Renal pelvis (tissue), 12 donors: ENCODE measurements at places on chromosomes 13 and 19.

DNA sequence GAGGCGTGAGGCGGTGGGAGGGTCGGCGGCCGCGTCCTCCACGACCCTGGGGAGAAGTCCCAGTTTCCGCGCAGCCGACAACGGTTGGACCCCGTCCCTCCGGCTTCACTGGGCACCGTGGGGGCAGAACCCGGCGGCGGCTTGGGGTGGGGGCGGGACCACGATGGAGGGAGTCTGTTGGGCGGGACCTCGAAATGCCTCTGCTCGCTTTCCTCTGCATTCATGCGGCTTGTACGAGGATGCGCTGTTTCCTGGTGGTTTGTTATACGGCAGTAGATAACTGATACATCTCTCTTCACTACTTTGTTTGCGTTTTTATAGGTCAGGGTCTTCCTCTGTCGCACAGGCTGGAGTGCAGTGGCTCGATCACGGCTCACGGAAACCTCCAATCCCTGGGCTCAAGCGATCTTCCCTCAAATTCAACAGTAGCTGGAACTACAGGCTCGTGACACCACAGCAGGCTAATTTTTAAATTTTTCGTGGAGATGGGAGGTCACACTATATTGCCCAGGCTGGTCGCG lies 24.6 kb upstream of the ZNF846 start:
- no peak for DNase-seq

- no peak for DNase-seq
These were observed 297.4 kb upstream of the SGCG start for GRCh38 chr13:22883262-22883840.

- DNase-seq: peak; percentile 48
These were observed 350.4 kb downstream of the MTUS2 start for GRCh38 chr13:29170436-29171082.

- no peak for DNase-seq
These were observed 115.2 kb downstream of the TNFRSF19 start for GRCh38 chr13:23685416-23685815.

GRCh38 chr19:19256072-19256969 lies 16.8 kb downstream of the TM6SF2 start:
- no peak for DNase-seq

GRCh38 chr13:27969082-27969865 lies at the start of gene CDX2:
Gene CDX2 (minus strand): TSS chr13:27969315. CDS start chr13:27969006, 309 bp downstream.
- no peak for DNase-seq

GRCh38 chr19:808423-808775 lies 11.1 kb downstream of the PTBP1 start:
- DNase-seq: no peak

DNA sequence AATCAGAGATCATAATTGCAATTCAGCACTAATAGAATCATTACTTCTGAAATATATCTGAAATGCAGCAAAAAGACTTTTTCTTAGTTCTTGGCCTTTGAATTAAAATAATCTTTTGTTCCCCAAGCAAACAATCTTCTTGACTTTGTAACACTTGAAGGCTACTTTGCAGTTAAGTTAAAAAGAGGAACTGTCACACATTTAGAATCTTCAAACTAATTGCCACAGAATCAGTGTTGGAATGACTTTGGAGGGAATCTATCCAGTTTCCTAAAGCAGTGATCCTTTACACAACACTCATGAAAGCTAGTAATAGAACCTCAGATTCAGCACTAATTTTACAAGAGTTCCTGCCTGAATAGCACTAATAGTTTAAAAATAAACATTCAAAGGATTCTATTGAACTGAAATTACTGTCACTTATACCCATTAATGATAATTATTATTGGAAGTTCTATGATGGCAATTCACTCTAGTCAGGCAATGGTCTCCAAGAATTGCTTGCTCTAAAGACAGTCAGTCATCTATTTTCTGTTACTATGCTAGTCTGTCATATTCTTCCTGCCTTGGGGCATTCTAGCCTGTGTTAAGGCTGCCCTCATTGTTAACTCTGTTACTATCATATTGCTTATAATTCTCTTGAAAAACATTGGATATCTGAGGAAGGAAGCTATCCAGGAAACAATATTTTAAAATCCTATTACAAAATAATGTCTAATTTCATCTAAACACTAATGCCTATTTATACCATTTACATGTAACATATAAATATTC lies 362.4 kb downstream of the DIAPH3 start:
- no peak for DNase-seq

- DNase-seq: no peak
These were observed 4.1 kb upstream of the DLL3 start for GRCh38 chr19:39494661-39495060.

DNA sequence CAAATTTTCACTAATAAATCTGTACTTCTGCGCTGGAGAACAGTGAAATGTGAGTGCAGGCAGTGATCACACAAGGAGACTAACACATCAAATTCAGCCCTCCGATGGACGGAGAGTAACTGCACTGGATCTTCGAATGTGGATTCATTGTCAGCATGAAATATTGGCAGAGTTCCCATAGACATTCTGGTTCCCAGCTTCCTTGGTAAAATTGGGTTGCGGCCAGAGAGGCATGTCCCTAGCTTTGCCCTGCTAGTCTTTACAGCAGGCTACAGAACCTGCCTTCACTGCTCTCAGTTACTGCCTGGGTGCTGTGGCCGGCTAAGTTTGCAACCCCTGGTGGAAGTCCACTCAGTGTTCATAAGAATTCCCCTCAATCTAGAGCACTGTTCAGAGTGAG lies 32.3 kb upstream of the UQCRFS1 start:
- no peak for DNase-seq

GRCh38 chr19:19094513-19094912 lies 30.7 kb downstream of the SLC25A42 start:
- DNase-seq: no peak

- peak; percentile 24 for DNase-seq
These were observed 39.0 kb downstream of the RNASEH2B start for GRCh38 chr13:50948601-50949000.

DNA sequence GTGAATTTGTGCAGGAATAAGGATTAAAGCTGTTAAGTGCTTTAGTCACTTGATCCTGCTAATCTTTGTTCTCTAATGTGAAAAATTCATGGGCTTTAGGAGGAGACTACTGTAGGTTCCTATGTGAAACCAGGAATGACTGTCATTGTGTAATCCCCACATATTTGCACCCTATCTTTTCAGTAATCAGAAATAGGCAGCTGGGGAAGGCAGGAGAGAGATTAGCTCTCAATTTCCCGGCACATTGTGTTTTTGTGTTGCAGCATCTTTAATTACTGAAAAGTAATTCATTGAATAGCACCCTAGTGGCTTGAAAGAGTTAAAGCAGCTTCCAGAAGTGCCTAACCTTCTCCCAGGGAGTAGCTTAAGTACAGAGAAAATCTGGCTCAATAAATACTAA lies 282.9 kb downstream of the OLFM4 start:
- no peak for DNase-seq

GRCh38 chr13:26518451-26518959 lies 39.0 kb upstream of the WASF3 start:
- DNase-seq: no peak

GRCh38 chr19:11982526-11982925 lies 17.7 kb downstream of the ZNF763 start:
- DNase-seq: no peak

DNA sequence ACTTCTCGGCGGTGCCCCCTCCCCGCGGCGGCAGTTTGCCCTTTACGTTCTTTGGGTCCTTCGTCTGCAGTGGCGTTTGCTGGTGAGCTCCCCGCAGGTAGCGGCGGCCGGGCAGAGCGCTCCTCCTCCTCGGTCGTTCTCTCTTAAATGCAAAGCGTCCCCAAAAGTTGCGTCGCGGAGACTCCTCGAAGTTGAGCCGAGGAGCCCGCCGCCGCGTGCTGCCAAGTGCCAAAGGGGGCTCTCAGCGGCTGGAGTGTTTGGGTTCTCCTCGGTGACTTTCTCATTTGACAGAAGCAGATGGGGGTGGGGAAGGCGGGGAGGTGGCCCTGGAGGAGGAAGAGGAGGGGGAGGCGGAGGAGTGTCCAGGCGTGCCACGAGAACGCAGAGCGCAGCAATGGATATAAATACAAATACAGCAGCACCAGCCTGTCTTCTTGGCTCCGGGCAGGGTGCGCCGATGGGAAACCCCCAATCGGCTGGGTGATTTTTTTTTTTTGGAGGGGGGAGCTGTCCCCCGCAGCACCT lies at the start of gene SOX21:
SOX21 (minus strand) TSS at position 259 of the 525 bp plus-strand sequence. CDS start 496 bp downstream, outside the sequence.
- DNase-seq: no peak

- peak; percentile 68 for DNase-seq
These were observed at the start of gene FBXO17 for GRCh38 chr19:38975214-38975860. Gene FBXO17 (minus strand): TSS chr19:38975742. CDS start chr19:38950319, 25,423 bp downstream.

DNA sequence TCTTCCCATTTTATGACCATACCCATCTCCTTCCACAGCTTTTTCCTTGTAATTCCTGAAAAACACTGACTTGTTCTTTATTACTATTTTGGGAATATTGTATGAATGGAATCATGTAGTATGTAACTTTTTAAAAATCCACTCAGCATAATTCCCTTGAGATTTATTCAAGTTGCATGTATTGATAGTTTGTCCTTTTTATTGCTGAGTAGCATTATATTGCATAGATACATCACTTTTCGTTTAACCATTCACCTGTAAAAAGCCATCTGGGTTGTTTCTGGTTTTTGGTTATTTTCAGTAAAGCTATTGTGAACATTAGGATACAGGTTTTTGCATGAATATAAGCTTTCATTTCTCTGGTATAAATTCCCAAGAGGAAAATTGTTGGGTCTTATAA lies 115.4 kb downstream of the GPC5 start:
- DNase-seq: no peak

DNA sequence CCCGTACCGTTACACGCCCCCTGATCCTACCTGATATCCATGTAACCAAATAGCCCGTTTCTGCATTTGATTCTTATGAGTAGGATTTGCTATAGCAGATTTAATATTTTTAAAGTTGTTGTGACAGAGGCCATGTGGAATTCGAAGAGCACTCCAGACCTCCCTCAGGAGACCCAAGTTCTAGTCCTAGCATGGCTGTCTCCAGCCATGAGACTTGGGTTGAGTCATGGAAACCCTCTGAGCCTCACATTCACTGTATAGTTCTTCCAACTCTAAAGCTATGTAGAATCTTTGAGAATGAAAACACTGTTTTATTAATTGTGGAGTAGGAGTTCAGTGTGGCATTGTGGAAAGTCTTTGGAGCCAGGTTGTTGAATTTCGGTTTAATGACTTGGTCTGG lies 8.0 kb upstream of the GPR183 start:
- no peak for DNase-seq

DNA sequence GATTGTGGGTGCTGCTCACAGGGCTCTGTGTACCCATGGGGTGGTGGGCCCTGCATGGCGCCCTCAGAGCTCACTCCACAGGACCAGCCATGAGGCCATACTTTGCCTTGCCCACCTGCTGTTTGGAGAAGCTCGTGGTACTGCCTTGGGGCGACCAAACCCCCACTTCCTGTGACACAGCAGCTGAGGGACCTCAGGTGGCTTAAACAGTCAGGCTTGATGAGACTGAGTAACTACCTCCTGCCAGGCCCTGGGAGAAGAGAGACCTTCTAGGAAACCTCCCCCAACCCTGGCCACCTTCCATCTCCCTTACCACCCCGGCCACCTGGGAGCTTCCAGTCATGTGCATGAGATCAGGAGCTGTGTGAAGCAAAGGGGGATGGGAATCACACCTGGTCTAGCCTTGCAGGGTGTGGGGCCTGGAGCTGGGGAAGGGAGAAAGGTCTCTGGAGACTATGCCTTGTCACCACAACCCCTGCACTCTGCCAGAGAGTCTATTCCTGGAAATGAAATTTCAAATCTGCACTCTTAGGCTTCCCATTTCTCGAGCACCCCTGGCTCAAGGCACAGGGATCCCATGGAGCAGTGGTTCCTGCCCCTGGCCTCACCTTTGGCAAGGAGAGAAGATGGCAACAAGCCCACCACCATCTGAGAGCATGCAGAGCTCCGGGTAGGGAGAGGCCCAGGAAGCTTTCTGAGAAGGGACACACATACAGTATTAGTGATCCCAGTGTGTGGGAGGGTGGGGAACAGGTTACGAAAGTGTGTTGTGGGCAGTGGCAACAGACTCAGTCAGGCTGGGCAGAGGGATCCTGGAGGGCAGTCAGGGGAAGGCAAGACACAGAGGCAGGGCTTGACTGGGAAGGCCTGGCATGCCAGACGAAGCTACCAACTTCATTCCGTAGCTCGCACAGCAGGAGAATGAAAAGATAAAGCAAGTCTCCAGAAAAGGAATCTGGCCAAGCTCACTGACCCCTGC lies 125.0 kb downstream of the URI1 start:
- no peak for DNase-seq
